ENCODE measurements at places on chromosomes 7 and 10.

DNA sequence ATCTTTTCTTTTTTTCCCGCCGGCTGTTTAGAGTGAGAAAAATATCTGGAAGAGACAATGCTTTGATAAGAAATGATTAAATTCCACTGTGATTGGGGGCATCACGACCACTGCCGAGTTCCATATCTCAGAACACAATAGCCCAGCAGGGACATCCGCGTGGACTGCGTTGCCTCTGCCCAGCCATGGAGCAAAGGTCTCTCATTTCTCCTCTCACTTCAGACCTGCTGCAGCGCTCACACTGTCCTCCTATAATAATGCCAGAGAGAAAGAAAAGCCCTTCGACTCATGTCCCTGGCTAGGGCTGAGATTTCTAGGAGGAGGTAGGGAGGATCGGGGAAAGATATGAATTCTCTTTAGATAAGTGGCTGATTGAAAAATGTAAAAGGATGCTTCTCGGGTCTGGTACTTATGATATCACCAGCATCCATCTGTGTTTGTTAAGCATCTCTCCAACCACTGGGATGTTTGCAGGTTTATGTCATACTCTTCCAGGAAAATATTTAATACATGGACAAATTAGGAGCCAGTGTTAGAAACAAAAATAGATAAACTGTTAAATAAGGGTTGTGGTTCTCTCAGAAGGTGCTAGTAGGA is 472.9 kb upstream of the AKR1E2 start:
- no peak for DNase-seq

DNA sequence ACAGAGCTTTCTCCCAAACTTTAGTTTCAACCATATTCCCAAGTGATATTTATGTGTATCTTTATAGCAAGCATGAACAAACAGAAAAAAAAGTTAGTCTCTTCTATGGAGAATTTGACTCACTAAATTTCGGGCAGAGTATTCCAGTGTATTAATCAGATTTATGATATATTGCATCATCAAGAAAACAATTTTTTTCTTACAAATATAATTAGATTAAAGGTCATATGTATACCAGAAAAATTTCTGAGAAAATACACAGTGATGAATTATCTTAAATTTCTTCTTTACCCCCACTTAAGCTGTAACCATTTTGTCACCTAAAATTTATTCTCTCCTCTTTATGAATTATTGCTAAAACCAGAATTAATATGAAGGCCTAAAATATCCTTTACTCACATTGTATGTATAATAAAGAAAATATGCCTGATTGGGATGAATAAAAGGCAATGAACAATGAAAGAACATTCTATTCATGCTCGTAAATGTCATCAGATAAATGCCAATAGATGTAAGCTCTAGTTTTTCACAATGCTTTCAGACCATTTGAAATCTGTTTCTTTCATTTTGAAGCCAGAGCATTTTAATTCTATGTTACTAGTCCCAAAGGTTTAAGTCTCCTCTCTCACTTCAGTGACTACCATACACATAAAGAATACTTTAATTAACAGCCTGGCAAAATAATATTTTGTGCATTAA is 192.1 kb downstream of the HGF start:
- no peak for DNase-seq

- DNase-seq: no peak
Observed at GRCh38 chr7:110205899-110206298, 885.0 kb upstream of the LRRN3 start.

- DNase-seq: no peak
Observed at GRCh38 chr7:111092406-111093236, 1.7 kb downstream of the LRRN3 start.

- DNase-seq: no peak
Observed at GRCh38 chr7:134104166-134104565, 23.0 kb upstream of the LRGUK start.

DNA sequence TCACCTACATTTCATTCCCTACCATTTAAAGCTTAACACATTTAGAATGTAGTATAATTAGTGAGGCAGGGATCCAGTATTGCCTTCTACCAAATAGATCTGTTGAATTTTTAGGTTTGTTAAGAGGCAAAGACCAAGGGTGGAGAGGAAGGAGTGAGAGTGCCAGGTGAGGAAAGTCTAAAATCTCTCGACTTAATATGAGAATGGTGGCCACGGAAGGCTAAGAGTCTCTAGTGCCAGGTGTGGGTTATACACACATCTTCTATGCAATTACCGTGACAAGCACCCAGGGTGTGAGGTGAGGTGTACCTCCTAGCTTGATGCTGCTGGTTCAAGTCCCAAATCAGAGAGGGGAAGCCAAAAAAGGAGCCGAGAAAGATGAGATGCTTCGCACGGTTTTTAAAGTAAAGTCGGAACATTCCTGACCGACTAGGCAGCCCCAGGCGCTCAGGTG is 439 bp downstream of the IQUB start:
- no peak for DNase-seq

DNA sequence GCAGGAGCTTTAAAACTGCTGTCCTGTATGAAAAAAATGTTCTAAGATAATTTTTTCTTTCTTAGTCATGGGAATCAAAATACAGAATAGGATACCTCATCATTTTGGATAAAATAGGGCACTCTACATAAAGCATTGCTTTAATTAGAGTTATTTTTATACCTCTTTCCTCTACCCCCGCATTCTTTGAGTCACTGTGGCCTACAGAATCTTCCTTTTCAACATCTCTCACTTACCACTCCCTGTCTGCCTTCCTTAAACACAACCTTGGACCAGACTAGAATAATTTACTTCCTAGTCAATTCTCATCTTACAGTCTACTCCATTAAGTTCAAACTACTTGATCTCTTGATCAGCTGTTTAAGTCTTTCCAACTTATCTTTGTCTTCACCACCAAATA is 462.3 kb downstream of the PHTF2 start:
- no peak for DNase-seq

DNA sequence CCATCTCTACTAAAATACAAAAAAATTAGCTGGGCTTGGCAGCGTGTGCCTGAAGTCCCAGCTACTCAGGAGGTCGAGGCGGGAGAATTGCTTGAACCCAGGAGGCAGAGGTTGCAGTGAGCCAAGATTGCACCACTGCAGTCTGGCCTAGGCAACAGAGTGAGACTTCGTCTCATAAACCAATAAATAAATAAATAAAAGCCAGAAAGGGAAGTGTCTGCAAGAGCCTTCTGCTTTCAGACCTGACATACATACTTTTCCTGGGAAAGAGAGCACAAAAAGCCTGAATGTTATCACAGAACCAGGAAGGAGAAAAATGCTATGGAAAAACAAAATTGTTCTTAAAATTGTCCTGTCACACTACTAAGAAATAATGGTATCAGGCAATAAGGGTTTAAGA is 4.1 kb upstream of the KIF5B start:
- DNase-seq: no peak

GRCh38 chr7:90642978-90643377 is 46.9 kb downstream of the CDK14 start:
- no peak for DNase-seq

- no peak for DNase-seq
Observed at GRCh38 chr10:84548869-84549268, 220.5 kb downstream of the CCSER2 start.

- no peak for DNase-seq
Observed at GRCh38 chr10:51659344-51659743, 40.1 kb downstream of the CSTF2T start.

GRCh38 chr10:84567133-84567532 is 238.7 kb downstream of the CCSER2 start:
- no peak for DNase-seq

DNA sequence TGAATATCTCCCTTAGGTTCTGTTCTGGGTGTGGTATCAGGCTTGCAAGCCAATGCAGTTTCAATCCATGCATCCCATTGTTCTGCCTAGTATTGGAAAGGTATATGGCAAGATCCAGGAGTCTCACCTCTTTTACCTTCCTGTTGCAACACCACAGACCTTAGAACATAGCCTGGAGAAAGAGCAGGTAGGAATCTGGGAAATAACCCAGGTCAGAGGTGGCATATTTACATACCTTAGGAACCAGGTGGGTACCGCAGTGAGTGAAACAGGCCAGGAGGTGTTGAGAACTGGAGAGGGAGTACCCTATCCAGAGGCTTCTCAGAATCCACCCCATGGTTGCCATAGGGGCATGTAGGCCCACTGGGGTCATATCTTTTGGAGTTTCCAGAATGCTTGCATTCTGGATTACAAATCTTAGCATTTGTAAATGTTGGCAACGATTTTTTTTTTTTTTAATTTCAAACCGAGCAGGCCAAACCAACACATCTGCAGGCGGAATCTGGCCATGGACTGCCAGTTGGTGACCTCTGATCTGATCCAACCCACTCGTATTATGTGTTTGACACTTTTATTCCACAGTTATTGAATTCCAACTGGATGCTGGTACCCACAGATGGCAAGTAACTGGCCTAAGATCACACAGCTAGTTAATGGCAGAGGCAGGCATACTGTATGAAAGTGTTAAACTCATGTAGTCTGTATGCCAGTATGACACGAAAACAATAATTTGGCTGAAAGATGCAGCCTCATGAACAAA is 180.3 kb upstream of the TCF7L2 start:
- no peak for DNase-seq

GRCh38 chr10:103473261-103473671 is 5.8 kb downstream of the CALHM3 start:
- no peak for DNase-seq

DNA sequence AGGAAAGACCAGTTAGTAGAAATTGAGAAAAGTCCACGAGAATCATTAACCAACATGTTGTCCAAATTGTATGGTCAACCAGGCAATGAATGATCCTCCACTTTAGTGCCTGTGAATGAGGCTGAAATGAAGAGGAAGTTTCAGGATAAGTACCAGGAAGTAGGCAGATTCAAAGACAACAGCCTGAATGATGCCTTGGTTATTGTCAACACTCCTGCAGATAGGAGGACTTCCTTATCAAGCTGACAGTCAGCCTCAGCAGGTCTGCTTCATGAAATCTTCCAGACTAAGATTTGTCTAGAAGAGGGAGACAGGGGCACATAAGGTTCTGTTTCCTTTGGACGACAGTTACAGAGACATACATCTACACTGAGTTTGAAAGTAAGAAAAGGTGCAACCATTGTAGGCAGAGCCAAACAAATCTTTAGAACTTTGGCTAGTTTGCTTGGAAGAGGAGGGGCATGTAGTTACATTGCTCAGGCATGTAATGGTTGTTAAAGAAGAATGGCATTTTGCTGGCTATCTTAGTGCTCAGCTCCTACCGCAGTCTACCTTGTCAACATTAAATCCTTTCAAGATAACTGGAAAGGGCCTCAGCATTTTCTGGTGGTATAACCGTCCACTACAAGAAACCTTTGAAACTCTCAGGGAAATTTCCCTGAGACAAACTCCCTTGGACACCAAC is 81.4 kb downstream of the ABI1 start:
- no peak for DNase-seq

DNA sequence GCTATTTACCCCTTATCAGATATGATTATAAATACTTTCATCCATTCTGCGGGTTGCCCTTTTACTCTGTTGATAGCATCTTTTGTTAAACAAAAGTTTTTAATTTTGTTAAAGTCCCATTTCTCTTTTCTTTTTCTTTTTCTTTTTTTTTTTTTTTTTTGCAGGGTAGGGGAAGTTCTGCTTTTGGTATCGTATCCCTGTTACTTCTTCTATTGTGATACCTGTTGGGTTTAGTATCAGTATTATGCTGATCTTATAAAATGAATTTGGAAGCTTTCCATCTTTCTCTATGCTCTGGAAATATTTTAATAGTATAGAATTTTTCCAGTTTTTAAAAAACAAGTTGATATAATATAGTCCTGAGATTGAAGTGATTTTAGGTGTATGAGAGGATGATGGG is 6.0 kb downstream of the CCNJ start:
- no peak for DNase-seq

- DNase-seq: no peak
Observed at GRCh38 chr10:24969841-24970281, 17.5 kb upstream of the PRTFDC1 start.

DNA sequence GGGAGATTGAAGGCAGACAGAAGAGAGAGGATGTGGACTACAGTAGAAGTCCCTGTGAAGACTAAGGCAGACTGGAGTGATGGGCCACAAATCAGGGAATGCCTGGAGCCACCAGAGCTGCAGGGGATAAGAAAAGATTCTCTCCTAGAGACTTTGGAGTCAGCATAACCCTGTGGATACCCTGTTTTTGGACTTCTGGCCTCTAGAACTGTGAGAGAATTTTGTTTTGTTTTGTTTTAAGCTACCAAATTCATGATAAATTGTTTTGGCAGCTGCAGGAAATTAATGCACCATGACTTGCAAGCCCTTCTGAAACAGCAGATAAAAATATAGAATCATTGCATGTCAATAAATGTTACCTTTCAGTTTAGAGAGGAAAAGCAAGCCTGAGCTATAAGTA is 41.3 kb downstream of the INHBA start:
- no peak for DNase-seq

GRCh38 chr7:153537271-153537670 is 514.9 kb upstream of the DPP6 start:
- no peak for DNase-seq

- DNase-seq: no peak
Observed at GRCh38 chr7:133207687-133208086, 45.2 kb upstream of the EXOC4 start.

- DNase-seq: no peak
Observed at GRCh38 chr10:110409926-110410325, 87.8 kb upstream of the DUSP5 start.

- DNase-seq: peak; percentile 39
Observed at GRCh38 chr7:135980665-135981180, 3.6 kb upstream of the MTPN start.

- DNase-seq: no peak
Observed at GRCh38 chr10:63884426-63884825, 363.2 kb downstream of the REEP3 start.

- no peak for DNase-seq
Observed at GRCh38 chr7:159057647-159058046, 87.0 kb downstream of the VIPR2 start.

DNA sequence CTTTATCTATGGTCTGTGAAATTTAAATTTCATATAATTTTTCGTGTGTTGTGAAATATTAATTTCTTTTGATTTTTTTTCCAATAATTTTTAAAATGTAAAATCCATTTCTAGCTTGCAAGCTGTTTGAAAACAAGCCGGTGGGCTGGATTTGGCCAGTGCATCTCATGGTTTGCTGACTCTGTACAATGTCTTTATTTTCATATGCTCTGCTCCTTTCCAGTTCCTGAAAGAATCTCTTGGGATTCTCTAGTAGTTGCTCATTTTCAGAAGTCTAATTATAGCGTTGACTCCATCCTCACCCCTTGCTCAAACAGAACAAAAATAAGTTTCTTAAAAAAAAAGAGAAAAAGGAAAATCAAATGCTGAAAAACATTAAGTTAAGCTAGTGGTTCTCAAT is 21.4 kb downstream of the UBN2 start:
- DNase-seq: no peak

- no peak for DNase-seq
Observed at GRCh38 chr7:136016649-136017395, 39.7 kb upstream of the MTPN start.

GRCh38 chr7:91533996-91534395 is 269.8 kb downstream of the FZD1 start:
- DNase-seq: no peak

GRCh38 chr7:91267171-91267955 is 3.1 kb downstream of the FZD1 start:
- no peak for DNase-seq

DNA sequence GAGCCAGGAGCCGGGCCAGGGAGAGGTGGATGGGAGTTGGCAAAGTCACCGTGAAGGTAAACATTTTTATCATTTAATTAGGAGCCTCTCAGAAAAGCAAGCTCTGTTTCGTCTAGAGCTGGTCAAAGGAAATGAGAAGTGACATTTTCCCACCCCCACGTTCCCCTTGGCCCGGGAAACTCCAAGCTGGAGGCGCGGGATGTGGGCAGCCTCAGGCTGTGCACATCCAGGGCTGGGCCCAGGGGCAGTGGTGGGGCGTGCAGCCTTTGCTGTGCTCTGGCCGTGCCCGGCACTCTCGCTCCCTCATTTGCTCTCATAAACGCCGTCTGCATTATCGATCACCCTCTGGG is 135.6 kb upstream of the RET start:
- no peak for DNase-seq
